ENCODE measurements at places on chromosomes 1 and 21.

DNA sequence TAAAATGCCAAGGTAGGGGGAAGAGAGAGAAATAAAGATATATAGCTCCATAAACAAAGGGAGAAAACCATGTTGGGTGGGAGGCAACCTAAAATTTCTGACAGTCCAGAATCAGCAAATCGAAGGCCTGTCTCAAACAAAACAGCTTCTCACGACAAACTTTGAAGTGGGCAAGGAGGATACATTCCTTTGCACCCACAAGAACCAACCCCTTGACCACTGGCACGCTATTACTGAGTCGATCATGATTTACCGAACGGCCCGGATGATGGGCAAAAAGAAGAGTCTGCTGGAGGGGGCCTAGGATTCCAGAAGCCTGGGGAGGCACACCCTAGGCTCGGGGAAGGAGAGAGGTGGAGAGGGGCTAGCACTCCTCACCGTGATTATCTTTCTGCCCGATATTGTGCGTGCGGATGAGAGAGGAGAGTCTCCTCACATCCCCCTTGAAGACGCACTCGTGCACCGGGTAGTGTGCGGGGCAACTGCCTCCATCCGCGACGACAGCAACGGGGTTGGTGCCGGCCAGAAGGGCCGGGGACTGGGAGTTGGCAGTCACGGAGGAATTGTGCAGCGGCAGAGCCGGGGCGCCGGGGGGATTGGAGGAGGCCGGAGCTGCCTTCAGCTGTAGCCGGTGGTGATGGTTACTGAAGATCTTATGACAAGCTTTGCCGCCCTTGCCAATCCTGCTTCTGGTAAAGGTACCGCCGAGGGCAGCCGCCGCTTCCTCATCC is 756 bp downstream of the ANKRD13C start:
- no peak for DNase-seq

DNA sequence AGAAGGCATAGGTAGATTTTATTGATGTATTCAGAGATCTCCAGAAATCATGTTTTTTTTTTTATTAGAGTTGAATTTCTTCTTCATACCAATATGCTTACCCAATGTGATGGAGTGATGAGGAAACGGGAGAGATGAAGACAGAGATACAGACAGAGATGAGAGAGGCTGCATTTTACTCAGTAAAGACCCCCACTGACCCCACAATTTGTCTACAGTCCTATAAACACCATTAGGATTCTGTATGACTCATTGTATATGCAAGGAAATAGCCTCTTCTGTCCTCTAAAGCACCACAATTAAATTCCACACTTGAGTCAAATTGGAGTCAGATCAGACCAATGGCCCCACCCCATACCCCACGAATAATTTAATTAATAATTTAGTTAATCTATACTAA is 44.0 kb downstream of the RUNX1 start:
- no peak for DNase-seq

DNA sequence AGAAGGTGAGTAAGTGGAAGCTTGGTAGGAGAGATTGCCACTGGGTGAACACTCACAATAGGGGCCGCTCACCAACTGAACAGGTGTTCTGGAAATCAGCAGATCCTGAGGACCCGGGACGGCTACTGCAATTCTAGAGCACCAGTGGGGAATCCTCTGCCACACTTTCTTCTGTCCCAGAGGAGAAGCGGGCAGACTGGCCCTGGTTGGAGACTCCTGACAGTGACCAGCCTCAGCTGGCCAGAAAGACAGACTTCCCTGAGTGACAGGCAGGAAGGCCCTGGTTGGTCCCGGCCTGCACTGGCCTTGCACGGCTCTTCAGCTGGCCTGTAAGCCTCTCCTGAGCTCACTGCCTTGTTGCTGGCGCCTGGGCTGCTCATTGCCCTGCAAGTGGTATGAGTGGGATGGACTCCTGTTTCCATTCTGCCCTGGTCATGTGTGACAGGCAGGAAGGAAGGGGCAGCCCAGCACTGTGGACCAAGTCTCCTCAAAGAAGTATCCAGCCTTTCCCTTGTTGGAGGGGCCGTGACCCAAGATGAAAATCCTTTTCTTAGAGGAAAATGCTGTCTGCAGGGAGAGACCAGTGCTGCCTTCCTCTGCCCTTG is 34.5 kb downstream of the MAN1C1 start:
- no peak for DNase-seq

DNA sequence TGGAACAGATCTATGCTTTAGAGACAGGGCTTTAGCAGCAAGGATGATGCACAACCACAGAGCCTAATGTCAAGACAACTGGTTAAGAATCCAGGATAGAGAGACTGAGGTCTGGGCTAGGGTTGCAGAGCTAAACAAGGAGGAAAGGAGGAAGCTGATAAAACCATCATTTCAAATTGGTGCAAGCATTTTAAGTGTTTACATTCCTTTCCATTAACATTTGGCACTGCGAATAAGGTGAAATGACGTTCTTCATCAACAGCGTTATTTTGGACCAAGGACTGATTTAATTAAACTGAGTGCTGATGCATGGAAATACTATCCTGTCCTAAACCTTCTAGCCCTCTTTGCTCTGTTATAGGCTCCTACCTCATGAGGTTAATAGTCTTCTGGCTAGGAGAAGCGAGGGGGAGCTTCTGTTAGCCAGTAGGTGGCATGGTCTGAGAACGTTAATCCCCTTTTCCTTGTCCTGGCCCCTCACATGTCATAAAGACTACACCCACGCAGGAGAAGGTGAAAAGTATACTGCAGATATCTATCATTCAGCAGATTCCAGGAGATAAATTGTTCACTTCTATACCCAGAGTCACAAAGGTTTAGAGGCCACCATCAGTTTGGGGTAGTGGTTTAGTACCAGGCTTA is 7.6 kb upstream of the C1orf21 start:
- DNase-seq: no peak

- DNase-seq: no peak
Observed at GRCh38 chr1:35032384-35032739, 617 bp upstream of the ZMYM6 start.

DNA sequence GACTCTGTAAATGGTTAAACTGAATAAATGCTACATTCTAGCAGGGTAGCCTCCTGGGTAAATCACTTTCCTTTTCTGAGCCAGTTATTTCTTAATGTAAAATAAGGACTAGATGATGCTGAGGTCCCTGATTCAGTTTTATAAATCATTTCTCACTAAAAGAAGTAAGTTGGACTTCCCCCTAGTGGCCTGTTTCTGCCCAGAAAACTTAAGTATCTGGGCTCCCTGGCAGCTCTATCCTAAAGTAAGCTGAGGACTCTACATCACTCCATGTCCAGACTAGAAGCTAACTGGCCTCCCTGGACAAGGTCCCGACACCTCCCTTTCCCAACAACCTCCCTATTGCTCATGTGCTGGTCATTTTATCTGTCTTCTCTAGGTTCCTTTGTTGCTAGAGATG is 3.0 kb downstream of the GPN2 start:
- DNase-seq: no peak

- DNase-seq: no peak
Observed at GRCh38 chr1:168100315-168101002, 36.3 kb downstream of the GPR161 start.

DNA sequence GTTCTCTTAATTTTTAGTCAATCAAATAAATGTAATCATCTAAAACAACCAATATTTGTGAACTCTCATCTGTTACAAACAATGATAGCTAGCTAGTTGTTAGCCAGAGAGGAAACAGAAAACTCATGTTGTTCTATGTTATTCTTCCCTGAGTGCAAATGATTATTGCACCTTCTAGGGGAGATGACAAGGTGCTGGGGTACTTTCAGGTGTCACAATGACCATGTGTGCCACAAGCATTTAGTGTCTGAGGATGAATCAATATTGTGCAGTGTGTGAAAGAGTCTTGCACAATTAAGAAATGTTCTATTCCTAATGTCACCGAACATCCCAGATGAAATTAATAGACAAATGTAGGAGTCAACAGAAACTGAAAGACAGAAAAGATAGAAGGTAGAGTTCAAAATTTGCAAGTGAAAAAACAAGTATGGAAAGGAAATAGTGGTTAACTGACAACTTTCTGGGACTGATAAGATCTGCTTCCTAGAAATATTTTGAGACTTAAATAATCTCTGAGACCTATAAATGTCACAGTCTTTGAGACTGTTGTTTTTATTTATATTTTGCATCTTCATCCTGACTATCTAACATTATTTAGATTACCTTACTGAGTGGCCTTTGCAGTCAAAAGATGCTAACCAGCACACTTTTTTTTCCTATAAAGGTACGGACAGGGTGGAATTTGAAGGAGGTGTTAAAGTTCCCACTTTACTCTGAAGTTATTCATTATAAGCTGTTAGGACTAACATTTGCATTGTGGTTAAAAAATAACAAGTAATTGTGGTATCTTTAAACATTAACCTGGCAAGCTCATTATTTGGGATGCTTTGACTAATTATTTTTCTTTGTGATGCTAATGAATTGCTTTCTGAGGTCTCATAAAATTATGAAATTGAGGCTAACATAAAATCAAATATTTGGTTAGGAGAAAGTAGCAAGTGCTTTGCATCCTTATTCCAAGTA is 21.6 kb upstream of the DPYD start:
- DNase-seq: no peak

DNA sequence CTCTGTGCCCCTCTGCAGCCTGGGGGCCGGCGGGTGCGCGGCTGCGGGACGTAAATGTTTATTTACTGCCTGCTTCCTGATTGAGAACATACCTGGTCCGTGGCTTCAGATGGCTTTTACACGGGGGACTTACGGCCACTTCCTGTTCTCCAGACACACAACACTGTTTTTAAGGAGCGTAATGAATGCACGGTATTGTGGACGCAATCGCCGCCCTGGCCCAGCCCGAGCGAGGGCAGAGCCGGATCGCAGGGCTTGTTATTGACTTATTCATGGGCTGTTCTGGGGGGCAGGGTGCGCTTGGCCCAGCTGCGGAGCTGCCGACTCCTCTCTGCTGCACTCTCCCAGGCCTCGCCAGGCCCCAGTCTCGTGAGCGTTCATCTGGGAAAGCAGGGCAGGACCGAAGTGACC is 52.8 kb upstream of the ACTRT2 start:
- DNase-seq: no peak

- DNase-seq: no peak
Observed at GRCh38 chr1:27109103-27109822, 45.7 kb downstream of the SLC9A1 start.

DNA sequence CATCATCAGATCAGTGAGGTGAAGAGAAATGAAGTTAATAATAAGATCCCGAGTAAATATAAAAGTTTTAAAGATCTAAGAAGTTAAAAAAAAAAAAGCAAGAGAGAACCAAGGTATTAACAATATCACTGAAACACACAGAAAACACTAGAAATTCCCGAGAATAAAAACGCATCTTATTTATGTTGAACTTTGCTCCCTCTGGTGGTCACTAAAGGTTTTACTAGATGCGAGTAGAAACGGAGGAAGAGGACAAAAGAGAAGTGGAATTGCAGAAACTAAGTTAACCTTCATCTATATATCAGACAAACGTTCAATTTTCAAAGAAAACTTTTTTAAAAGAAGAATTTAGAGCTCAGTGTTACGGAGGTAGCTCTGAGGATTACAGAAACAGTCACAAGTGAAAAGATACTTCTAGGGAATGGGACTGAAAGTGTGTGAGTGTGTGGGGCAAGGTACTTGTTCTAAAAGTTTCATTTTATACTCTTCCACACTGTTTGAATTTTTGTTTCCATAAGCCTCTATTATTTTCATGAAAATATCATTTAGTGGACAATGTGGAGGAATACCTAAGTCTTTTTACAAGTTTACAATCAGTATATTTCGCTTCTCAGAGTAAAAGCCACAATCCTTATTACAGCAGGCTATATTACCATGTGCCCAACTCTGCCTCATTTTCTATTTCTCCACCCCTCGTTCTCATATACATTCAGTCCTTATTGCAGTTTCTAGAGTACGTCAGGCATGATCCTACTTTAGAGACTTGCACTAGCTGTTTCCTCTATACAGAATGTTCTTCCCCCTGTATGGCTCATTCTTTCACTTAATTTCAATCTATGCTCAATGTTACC is 19.7 kb downstream of the ACBD6 start:
- DNase-seq: no peak

DNA sequence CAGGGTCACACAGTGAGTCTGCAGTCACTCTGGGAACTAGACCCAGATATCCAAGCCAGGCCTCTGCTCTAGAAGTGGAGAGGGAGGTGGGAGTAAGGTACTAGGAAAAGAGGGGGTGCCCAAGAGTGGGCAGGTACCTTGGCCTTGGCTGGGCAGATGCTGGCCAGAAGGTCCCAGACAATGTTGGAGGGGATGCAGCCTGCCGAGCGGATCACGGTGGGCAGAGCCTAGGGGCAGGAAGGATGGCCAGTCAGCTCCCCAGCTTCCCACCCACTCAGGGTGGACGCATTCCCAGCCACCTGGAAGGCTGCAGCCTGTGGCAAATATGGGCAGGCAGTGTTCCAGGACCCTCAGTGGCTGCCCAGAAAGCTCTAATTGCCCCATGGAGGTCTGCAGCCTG is 23.3 kb downstream of the SPOCD1 start:
- DNase-seq: no peak

- no peak for DNase-seq
Observed at GRCh38 chr21:27764056-27764455, 797.2 kb upstream of the ADAMTS5 start.

GRCh38 chr1:208538587-208538986 is 294.4 kb upstream of the PLXNA2 start:
- no peak for DNase-seq

GRCh38 chr1:44693159-44693558 is 18.6 kb downstream of the ARMH1 start:
- DNase-seq: no peak

DNA sequence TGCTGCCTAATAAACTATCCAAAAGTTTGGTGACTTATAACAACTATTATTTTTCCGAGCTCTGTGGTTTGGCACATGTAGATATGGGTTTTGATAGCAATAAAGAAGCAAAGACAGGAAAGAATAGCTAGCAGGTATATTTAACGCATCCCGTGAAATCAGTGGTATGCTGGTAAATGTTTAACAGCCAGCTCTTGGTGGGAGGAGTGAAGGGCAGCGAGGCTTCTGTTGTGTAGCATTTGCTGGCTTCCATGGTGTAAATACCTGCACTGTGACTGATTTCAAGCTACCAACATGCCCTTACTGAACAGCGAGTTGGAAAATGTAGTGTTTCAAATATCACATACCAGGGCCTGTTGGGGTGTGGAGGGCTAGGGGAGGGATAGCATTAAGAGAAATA is 291.0 kb downstream of the PRDM2 start:
- no peak for DNase-seq

DNA sequence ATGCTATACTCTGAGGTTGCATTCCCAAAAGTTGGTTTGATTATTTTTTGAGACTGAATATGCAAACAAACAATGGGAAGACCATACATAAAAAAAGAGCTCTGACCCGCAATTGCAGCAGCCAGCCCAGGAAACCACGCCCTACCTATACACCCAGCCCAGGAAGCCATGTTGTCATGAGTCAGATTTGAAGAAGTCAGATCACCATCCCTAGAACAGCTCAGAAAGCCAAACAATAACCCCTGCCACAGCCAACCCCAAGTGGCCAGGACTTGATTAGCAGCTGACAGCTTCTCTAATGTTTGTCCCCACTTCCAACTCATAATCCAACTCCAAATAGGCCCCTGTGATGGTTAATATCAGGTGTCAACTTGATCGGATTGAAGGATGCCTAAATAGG is 621.9 kb downstream of the NPHP4 start:
- no peak for DNase-seq

GRCh38 chr1:50350421-50350820 is 72.8 kb downstream of the DMRTA2 start:
- DNase-seq: no peak

- no peak for DNase-seq
Observed at GRCh38 chr1:154959426-154959780, 2.2 kb downstream of the PYGO2 start.

GRCh38 chr1:223639331-223639749 is 26.2 kb downstream of the CAPN8 start:
- DNase-seq: no peak

- DNase-seq: no peak
Observed at GRCh38 chr1:95537176-95537575, 303.2 kb downstream of the RWDD3 start.

All from left ventricle myocardium superior (tissue), 1 donor.